ENCODE measurements at places on chromosomes 12 and 14.

- no peak for DNase-seq
Observed at GRCh38 chr14:23605931-23606585, 27.5 kb upstream of the JPH4 start.

DNA sequence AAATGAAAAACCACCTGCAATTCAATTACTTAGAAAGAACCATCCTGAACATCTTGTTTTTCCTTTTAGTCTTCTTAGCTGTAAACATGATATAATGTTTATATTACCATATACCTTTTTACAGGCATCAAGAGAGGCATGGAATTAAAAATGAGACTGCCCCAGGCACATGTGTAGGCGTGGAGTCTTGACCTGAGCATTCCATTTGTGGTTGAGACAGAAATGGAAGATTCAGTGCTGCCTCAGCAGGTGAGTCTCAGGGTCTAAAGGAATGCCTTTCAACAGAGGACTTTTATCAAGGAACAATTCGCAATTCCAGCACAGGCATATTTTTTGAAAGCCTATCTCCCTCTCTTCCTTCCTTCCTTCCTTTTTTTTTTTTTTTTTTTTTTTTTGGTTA lies 8.0 kb upstream of the NANOGNB start:
- no peak for DNase-seq

GRCh38 chr12:123444092-123445026 lies 7.9 kb upstream of the RILPL2 start:
- DNase-seq, result no peak

GRCh38 chr12:49946086-49946485 lies 4.5 kb upstream of the AQP2 start:
- no peak for DNase-seq

- no peak for DNase-seq
Observed at GRCh38 chr12:53005215-53005985, 856 bp upstream of the EIF4B start.

GRCh38 chr14:20808162-20808483 lies 5.5 kb upstream of the RNASE1 start:
- no peak for DNase-seq

DNA sequence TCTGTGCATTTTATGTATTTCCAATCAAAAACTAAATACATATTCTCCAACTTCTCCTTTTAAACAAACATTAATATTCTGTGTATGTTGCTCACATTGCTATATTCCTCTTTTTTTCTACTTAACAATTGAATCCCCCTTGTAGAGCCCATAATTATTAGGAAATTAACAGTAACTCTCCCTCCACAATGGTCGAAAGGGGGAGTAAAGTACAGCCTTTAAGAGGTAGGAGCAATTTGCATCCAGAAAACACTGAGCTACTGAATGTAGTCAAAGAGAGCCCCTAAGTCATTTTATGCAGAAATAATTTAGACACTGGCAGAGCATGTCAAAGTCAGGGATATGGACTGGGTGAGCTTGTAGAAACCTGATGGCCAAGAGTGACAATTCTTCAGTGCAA lies 57.2 kb upstream of the SCN8A start:
- no peak for DNase-seq

DNA sequence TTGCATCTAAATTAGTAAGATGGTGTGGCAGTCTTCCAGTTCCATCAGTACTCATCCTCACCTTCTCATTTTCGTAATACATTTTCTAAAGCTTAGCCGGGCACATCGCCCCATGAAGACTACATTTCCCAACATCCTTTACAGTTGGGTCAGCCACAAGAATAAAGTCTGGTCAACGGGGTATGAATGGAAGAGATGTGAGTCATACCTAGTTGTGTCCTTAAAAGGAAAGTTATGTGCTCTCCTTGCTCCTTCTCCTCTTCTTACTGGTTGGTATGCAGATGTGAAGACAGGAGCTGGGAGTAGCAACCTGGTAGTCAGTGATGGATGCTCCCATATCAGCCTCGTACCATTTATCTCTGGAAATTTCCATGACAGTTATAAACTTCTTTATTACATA lies 35.9 kb upstream of the EGLN3 start:
- DNase-seq, result no peak
